Stimulated activated CD8-positive, alpha-beta memory T cell treated with anti-CD3 and anti-CD28 coated beads, Interleukin-4, amount 100 ng/mL, for 4 hours (primary cell): ENCODE measurements at places on chromosomes 4 and X.

GRCh38 chr4:128061566-128062536, 739 bp downstream of the LARP1B start:
- DNase-seq, result peak; percentile 36

DNA sequence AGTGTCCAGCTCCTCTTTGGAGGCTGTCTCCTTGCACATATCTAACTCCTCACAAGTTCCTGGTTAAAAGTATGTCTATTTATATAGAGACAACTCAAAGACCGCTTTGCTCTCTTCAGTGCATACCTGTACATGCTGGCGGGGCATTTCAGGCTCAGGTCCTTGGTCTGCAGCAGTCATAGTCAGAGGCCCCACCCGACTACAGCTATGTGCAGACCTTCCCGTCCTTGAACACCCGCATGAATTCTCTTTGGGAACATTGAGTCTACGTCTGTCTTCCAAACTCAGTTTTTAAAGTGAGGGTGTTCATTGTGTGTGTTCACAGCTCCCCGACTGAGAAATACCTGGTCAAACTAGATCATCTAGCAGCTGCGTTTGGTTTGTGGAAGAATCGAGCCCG, 4.2 kb downstream of the BCOR start:
- DNase-seq, result no peak

- DNase-seq, result no peak
These were observed 92.5 kb downstream of the FAM13A start for GRCh38 chr4:88964450-88964849.

- no peak for DNase-seq
These were observed 864.4 kb upstream of the INTU start for GRCh38 chr4:126768338-126768737.

GRCh38 chr4:169024762-169025161, 14.7 kb upstream of the CBR4 start:
- DNase-seq, result no peak

GRCh38 chr4:165440415-165441158, 61.8 kb downstream of the CPE start:
- DNase-seq, result no peak

DNA sequence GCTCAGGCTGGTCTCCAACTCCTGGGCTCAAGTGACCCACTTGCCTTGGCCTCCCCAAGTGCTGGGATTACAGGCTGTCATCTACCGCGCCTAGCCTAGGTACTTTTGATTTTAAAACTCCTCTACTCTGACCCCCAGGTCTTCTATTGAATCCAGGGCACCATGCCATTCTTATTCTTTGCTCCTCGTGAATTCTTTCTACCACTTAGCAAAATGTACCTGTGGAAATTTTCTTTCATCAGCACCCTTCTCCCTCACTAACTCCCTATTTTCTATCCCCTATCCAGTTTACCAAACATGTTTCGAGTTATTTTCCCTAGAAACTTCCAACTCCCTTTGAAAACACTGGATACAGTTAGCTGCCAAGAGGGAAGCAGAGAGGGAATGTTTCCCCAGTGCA, 60.0 kb upstream of the RAPGEF2 start:
- no peak for DNase-seq
